Astrocyte (in vitro differentiated cells and primary cell): ENCODE measurements at places on chromosomes 11 and 22.
A peak's percentile ranks its signal among the peaks of the same experiment; 100 is the strongest.

DNA sequence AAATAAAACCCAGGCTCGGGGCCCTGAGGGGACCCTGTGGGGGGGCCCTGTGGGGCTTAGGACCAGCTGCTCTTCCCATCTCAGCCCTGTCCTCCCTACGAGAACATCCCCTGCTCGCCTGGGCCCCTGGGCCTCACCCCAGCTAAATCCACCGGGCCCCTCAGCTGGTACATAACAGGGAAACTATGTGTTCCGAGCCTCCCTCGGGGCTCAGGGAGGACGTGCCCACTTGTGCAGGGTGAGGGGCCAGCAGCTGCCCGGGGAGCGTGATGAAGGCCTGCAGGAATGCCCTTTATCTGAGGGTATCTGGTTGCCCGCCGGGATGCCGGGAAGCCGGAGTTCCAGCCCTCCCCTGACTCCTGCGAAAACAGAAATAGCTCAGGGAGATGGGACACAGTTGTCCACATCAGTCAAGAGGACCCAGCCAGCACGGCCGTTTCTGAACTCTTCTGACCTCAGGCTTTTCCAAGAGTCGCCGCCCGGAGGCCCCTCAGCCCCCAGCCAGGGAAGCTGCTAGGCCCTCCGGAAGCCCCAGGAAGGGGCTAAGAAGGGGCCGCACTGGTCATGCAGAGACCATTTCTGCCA is 20.6 kb downstream of the MRPL23 start:
- no peak for DNase-seq

- no peak for DNase-seq
Observed at GRCh38 chr11:61635787-61636186, 44.4 kb upstream of the DAGLA start.

DNA sequence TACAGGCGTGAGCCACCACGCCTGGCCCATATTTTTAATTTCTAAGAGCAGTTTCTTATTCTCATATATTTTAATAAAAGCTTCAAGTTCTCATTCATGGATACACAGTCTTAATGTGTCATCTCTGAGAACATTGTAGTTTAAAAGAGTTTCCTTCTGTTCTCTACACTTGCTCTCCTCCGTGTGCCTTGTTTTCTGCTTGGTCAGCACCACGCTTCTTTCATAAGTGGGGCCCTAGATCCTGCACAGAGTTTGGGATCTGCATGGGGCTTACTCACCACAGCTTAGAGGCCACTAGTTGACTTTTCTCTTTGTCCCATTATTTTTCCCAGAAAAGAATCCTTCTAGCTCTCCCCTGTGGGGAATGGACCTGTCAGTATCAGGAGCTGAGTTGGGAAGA is 58.8 kb downstream of the PPP6R2 start:
- DNase-seq: no peak

DNA sequence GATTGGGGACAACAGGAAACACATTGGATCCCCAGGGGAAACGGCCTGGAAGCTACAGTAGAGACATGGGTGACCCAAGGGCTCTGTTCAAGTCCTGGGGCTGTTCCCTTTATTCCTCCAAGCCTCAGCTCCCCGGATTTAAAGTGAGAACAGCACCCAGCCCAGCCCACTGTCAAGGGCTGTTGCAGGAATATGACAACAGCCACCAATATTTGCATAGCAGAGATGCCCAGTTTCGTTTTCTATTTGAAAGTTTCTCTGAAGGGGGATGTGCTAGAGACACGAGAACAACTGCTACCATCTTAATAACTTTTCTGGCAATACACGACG is 81.1 kb upstream of the WNT7B start:
- peak; percentile 59 for DNase-seq

DNA sequence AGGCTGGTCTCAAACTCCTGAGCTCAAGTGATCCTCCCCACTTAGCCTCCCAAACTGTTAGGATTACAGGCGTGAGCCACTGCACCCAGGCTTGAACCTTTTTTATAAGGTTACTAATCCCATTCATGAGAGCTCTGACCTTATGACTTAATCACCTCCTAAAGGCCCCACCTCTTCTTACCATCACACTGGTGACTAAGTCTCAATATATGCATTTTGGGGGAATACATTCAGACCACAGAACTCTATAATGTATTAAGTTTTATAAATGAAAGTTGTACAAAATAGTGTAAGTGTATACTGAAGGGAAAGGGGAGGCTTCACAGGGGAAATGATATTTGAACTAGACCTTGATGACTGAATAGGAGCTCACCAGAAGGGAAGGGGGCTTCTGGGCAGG is 28.4 kb upstream of the RBFOX2 start:
- peak; percentile 37 for DNase-seq
